ENCODE measurements at places on chromosomes 3 and 15. TPM values are rescaled to one million over a fixed set of nuclear protein-coding genes. Genes with fewer than 3 reads are reported as not detected.

GRCh38 chr3:12476238-12476897 lies 7.9 kb upstream of the TSEN2 start:
- no peak for DNase-seq

DNA sequence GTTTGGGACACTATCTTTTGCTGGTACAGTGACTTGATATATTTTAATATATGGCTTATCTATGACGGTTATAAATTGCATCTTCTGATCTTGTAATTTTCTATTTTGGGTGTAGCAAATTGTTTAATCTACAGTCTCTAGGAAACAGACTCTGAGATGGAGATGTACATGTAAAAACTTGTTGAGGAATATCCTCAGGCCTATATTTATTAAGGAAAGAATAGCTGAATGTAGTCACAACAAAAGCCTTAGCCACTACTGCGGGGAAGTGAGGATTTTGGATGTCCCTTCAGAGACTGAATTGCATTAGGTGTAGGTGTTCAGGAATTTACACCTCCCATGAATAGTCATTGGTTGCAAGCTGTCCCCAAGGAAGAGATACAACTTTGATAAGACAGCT lies 13.8 kb upstream of the OR5K3 start:
- DNase-seq = no peak

The GRM2 gene
- total RNA-seq = not detected

DNA sequence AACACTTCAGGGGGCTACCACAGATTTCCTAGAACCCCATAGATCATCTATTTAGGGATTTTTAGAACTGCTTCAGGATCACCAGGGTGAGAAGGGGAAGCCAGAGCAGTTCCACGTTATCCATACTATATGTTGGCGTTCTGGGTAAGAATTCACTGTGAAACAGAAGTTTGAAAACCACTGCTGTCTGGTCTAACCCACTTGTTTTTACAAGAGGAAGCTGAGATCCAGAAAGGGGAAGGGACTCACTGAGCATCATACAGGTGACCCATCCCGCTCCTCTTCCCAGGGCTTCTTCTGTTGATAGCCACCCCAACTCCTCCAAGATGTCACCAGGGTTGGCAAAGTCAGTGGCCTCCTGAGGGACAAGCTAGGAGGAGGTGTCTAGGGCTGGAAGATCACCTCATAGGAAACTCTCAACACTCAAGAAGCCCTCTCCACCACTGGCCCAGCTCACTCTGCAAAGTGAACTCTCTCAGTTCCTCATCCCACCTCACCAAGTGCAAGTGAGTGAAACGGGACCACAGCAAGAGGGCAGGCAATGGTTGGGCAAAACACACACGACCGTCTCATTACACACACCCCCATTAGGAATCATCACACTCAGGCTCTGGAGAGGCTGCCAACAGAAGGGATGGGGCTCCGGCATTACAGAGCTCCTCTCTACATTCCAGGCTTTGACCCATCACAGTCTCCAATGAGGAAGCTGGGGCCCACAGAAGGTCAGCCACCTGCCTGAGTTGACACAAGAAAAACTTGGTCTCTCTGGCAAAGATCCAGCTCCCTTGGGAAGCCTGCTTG lies 1.8 kb downstream of the DAPK2 start:
- DNase-seq = no peak

DNA sequence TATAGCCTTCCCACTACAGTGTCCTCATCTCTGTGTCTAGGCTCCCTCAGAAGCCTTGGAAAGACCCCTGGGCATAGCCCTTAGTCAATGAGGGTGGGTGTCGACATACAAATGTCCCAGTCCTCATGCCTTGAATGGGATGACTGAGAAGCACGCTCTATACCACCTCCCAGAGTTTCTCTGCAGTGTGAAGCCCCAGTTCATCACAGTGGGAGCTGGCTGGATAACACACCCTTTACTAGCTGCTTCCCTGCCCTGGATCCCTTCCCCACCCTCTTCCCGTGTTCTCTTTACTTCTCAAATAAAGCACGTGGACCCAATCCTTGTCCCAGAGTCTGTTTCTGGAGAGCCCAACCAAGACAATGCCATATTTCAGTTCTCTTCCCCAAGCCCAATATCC lies 239.3 kb downstream of the VPS13C start:
- DNase-seq = no peak

DNA sequence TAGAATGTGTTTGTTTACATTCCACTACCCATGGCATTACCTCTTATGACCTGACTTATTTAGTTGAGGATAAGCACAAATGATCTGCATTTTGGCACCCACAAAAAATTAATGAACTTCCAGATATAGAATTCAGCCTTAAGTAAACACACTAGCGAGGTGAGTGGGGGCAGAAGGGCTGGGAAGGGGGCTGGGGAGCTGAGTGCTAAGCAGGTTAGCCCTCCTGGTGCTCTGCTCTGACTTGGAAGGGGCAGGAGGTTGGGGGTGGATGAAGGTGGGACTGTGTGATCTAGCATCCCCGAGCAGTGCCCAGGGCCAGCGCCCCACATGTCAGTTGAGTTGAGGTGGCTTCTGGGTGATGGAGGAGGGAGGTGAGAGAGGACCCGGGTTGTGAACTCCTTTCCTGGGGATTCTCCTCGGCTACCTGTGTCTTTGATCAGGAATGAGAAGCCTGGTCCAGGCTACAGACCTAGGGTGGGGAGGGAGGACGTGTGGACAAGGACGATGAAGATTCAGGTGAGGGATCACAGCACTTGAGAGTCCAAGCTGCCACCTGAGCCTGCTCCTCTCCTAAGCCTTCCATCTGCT lies 178.6 kb upstream of the SMAD3 start:
- DNase-seq = no peak

GRCh38 chr15:92167451-92167850 lies 226.2 kb upstream of the ST8SIA2 start:
- DNase-seq = no peak

DNA sequence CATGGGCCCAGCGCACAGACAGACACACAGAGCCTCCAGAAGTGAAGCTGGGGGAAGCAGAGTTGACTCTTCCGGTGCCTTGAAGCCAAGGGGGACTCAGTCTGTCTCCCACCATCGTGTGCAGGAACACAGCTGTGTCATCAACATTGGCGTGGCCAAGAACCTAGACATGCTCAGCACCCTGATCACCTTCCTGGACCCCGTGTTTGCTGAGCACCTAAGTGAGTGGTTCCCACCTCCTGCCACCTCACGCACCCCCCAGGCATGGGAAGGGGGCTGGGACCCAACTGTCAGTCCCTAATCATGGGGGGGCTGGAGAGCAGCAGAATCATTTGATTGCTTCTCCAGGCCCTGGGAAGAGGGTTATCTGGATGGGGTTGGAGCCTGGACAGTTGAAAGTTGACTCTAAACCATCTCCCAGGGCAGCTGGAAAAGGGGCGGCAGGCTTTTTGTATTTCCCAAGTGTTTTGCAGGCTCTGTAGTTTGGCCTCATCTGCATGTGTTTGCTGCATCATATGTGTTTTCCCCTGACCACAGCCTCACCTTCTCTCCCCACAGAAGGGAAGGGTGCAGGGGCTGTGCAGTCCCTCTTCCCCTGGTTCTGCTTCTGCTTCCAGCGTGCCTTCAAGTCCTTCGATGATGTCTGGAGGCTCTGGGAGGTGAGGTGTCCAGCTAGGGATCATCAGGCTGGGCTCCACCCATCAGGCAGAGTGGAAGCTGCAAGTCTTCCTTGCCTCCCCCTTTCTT lies 12.8 kb downstream of the TBC1D21 start:
- peak; percentile 33 for DNase-seq

GRCh38 chr3:23808525-23808924 lies 2.8 kb downstream of the UBE2E1 start:
- no peak for DNase-seq

DNA sequence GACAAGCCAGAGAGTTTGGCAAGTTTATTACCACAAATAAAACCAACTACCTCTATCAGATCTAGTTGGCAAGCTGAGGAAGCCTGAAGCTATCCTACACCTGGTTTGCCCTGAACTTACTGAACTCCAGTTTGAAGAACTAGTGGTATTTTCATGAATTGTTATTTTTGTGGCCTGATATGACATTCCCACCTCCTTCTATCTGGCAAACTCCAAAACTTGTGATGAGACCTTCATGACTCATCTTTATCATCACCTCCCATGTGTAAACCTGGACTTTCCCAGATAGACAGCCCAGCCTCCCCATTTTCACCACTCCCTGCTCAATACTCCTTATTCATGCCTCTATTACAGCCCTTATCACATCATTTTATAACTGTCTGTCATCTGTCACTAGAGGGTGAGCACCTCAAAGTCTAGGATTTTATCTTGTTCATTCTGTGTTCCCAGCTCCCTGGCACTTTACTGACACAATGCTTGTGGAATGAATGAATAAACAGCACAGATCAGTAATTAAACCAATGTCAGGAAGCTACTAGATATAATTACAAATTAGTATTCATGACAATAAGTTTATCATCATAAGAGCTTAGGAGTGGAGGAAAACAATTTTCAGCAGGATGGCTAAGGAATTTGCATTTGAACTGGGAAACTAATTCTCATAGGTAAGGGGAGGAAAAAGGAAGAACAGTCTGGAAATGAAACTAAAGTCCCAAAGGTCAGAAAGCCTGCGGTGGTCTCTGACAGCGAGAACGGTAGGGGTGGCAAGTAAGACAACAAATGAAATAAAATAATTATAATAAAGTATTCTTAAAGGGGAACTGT lies 13.2 kb upstream of the TRANK1 start:
- no peak for DNase-seq

The CLRN1 gene
- total RNA-seq = not detected

DNA sequence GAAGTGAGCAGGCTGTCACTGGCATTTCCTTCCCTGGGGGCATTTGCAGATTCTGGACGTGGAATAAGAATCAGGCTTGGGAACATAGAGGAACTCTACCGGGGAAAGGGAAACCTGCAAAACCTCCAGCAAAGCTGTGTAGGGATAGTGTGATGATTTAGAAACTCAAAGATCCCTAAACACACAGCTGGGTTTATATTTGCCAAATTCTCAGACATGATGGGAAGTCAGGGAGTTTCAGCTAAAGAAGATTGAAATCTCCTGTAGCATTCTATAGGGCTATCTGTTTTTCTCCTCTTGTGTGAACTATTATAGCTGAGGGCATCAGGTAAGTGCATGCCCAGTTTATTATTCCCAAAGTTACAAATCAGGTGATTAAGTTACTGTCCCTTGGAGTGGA lies 9.2 kb upstream of the CLEC3B start:
- DNase-seq = no peak

- peak; percentile 88 for DNase-seq
Observed at GRCh38 chr3:32421991-32422859, 30.6 kb downstream of the CMTM7 start.

The THBS1 gene
- total RNA-seq = 253 TPM

The SPINT1 gene
- total RNA-seq = 3.8 TPM

DNA sequence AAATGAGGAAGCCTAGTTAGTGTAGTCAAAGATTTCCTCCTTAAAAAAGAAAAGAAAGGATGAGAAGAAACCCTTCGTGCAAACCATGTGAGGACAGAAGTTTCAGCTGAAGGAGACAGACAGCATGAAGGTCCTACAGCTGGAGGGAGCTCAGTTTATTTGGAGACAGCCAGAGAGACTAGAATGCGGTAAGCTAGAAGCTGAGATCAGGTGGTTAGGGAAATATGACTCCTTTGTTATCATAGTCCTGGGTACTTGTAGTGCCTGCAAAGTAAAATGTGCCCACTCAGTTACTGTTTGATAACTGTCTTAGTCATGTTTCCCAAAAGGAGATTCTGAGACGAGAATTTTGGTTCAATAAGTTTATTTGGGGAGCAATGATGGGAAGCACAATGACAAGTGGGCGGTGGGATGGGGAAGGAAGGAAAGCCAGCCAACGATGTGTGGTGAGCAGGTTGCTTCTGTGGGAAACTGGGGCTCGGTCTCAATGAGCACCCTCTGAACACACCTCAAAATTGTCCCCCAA lies 178.8 kb upstream of the SNTN start:
- no peak for DNase-seq

The CIP2A gene
- total RNA-seq = 0.98 TPM

The SLC33A1 gene
- 31.9 TPM for total RNA-seq

GRCh38 chr15:95295363-95295762 lies 1035.1 kb upstream of the NR2F2 start:
- DNase-seq = no peak

The MESP2 gene
- not detected for total RNA-seq

GRCh38 chr3:168093229-168093628 lies 2.5 kb downstream of the GOLIM4 start:
- no peak for DNase-seq

DNA sequence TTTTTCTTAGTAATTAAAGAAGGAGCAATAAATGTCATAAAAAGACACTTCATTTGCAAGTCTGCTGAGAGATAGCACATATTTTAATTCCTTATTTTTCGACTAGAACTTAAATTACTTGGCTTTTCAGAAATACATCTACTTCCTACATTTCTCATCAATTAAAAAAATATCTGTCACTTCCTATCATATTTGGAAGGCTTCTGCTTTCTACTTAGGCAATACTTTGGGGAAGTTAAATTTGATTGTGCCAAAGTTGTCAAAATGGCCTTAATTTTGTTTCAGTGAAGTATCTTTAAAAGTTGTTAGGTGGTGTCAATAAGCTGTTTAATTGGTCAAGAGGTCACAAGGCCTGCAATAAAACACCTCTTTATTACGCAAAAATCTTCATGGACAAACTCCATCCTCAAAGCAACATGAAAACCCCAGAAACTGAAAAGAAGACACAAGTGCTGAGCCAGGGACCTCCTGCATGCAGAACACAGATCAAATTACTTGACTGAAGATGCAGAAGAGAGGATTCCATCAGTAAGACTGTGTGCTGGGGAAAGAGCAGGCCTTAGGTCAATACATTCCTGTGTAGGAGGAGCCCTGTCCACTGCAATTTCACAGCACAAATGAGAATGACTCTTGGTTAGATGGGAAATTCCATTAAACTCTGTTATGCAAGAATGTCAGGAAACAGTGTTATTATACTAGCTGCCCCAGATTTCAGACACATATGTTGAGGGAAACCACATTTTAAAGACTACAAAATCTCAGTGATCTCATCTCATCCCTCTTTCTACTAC lies 48.0 kb upstream of the FSTL1 start:
- no peak for DNase-seq

DNA sequence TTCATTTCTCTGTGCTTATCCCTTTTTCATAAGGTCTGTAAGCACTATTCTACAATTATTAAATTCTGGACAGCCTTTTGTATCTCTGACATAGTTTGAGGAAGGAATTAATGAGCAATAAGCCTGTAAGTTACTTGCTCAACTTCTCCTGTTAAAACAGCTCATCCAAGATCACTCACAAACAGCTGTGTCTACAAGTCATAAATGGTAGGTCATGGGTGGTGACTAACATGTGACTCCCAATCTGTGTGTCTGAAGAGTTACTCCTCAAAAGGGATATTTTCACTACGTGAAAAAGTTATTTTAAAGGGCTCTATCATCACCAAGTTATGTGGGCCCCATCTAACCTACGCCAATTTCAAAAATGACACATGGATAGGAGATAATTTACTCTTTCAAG lies 145.2 kb upstream of the CBLB start:
- DNase-seq = no peak

DNA sequence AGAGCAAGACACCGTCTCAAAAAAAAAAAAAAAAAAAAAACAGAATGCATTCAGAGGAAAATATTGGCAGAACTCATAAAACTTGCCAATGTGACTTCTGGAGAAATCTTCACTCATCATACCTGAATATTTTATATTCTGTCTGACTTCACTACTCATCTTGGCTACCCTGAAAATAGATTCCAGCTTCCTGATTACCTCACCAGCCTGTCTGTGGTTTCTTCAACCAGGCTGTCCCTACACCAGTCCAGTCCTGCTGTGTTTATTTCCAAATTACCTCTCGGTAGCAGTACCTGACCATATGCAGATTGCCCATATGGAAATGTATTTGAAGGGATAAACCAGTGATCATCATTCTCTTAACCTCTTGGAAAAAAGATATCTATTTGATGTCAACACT lies 9.3 kb upstream of the P3H2 start:
- no peak for DNase-seq
